ENCODE measurements at places on chromosomes 2 and 18. TPM values are rescaled to one million over a fixed set of nuclear protein-coding genes. Genes with fewer than 3 reads are reported as not detected.

The TFCP2L1 gene
- total RNA-seq = not detected

The POTEF gene
- 1.9 TPM for total RNA-seq

The HOXD11 gene
- total RNA-seq = not detected

The SPAST gene
- total RNA-seq = 41.5 TPM

The C2orf78 gene
- total RNA-seq = not detected

GRCh38 chr2:3490191-3491170, 28.9 kb downstream of the ADI1 start:
- H3K4me1 ChIP-seq = peaks cover 74% of the 10 kb centered on the region
- no peak for DNase-seq
- no peak overlapping the region for H3K27ac ChIP-seq
- H3K27me3 ChIP-seq = no peaks in the 10 kb centered on the region
- no peak overlapping the region for H3K4me3 ChIP-seq

- H3K4me1 ChIP-seq = no peaks in the 10 kb centered on the region
- H3K27me3 ChIP-seq = no peaks in the 10 kb centered on the region
- no peak overlapping the region for H3K4me3 ChIP-seq
- H3K27ac ChIP-seq = no peak overlapping the region
Observed at GRCh38 chr2:164014068-164014731, 278.4 kb upstream of the FIGN start.

DNA sequence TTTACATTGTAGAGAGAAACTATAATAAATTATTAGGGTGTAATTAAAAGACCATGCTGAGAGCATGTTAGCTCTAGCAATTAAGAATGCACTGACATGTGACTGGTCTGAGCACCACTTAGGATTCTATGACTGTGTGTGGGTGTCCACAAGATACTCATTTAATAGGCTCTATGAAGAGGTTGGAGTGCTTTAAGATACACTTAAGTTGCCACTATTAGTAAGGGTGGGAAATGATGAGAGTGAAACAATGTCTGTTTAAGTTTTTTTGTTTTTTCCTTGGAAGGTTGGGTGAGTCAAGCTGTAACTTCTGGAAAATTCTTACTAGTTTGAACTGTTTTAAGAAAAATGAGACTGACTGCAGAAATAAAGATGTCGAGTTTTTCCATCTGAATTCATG, 1.8 kb upstream of the FAP start:
- H3K27me3 ChIP-seq = no peaks in the 10 kb centered on the region
- H3K4me3 ChIP-seq = no peak overlapping the region
- no peaks in the 10 kb centered on the region for H3K36me3 ChIP-seq
- DNase-seq = no peak
- no peak overlapping the region for H3K27ac ChIP-seq

- peaks cover 27% of the 10 kb centered on the region for H3K27me3 ChIP-seq
- H3K36me3 ChIP-seq = no peaks in the 10 kb centered on the region
- H3K4me1 ChIP-seq = no peaks in the 10 kb centered on the region
- H3K4me3 ChIP-seq = peak within 1 kb of the TSS; percentile 17
- no peak for DNase-seq
- no peak within 1 kb of the TSS for H3K27ac ChIP-seq
Observed at GRCh38 chr2:55923091-55923981, at the start of gene EFEMP1. Gene EFEMP1 (minus strand): TSS chr2:55923782. CDS start chr2:55922440, 1,342 bp downstream.

GRCh38 chr18:7568426-7568825, 1.3 kb downstream of the PTPRM start:
- H3K27ac ChIP-seq = peak overlapping the region; percentile 71
- H3K4me3 ChIP-seq = peak overlapping the region; percentile 88
- peak; percentile 33 for DNase-seq

DNA sequence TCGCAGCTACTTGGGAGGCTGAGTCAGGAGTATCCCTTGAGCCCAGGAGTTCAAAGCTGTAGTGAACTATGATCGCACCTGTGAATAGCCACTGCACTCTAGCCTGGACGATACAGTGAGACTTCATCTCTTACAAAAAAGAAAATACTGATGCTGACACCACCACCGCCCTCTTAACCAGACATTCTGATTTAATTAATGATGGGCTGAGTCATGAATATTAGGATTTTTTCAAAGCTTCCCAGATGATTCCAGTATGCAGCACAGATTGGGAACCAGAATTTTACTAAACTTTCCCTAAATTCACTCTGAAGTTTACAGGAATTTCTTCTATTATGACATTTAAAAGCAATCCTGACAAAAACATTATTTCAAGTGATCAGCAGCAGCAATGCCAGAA, 130.1 kb downstream of the ERBB4 start:
- H3K36me3 ChIP-seq = no peaks in the 10 kb centered on the region
- H3K27ac ChIP-seq = no peak overlapping the region
- H3K27me3 ChIP-seq = no peaks in the 10 kb centered on the region
- H3K4me3 ChIP-seq = no peak overlapping the region

- no peak overlapping the region for H3K27ac ChIP-seq
- no peaks in the 10 kb centered on the region for H3K27me3 ChIP-seq
- H3K4me1 ChIP-seq = no peaks in the 10 kb centered on the region
Observed at GRCh38 chr2:144230033-144230432, 289.9 kb downstream of the ZEB2 start.

- H3K36me3 ChIP-seq = peaks cover 9% of the 10 kb centered on the region
- H3K4me3 ChIP-seq = no peak overlapping the region
- no peak overlapping the region for H3K27ac ChIP-seq
- no peaks in the 10 kb centered on the region for H3K27me3 ChIP-seq
- DNase-seq = no peak
Observed at GRCh38 chr18:76951456-76952247, 129.3 kb downstream of the ZNF236 start.

GRCh38 chr18:24818441-24818840, 358.0 kb downstream of the HRH4 start:
- no peaks in the 10 kb centered on the region for H3K4me1 ChIP-seq
- no peak overlapping the region for H3K27ac ChIP-seq
- peaks cover 8% of the 10 kb centered on the region for H3K27me3 ChIP-seq

- no peak overlapping the region for H3K27ac ChIP-seq
- H3K4me1 ChIP-seq = no peaks in the 10 kb centered on the region
- DNase-seq = no peak
- peaks cover 1% of the 10 kb centered on the region for H3K27me3 ChIP-seq
- H3K36me3 ChIP-seq = no peaks in the 10 kb centered on the region
- no peak overlapping the region for H3K4me3 ChIP-seq
Observed at GRCh38 chr2:148907085-148907785, 32.2 kb downstream of the KIF5C start.

GRCh38 chr2:216221811-216222210, 112.7 kb downstream of the XRCC5 start:
- H3K27ac ChIP-seq = no peak overlapping the region
- H3K4me3 ChIP-seq = no peak overlapping the region
- H3K36me3 ChIP-seq = no peaks in the 10 kb centered on the region
- H3K27me3 ChIP-seq = no peaks in the 10 kb centered on the region
- peak; percentile 17 for DNase-seq

DNA sequence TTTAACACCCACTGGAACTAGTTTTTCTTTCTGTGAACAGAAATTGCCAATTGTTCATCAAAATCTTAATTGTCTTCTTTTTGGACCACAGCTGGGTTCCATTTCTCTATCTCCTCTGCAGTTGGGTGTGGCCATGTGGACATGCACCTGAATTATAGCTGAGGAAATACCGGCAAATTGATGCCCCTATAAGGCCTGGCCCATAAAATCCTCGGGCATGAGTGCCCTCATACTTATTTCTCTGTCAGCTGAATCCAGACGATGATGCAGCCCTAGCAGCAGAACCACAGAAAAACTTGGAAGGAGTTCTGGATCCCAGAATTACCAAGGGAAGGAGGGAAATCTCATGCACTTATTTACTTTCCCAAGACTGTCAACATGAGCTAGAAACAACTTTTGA, 249.0 kb downstream of the CYRIA start:
- no peak overlapping the region for H3K4me3 ChIP-seq
- no peak overlapping the region for H3K27ac ChIP-seq
- H3K27me3 ChIP-seq = no peaks in the 10 kb centered on the region

- H3K27me3 ChIP-seq = peaks cover 5% of the 10 kb centered on the region
- peak overlapping the region; percentile 93 for H3K27ac ChIP-seq
- DNase-seq = peak; percentile 65
- peaks cover 30% of the 10 kb centered on the region for H3K36me3 ChIP-seq
- H3K4me3 ChIP-seq = peak overlapping the region; percentile 99
Observed at GRCh38 chr2:55616551-55617174, 759 bp downstream of the PPP4R3B start.

All from HepG2 (cell line).